ENCODE measurements at places on chromosomes 3 and 15. TPM values are rescaled to one million over a fixed set of nuclear protein-coding genes. Genes with fewer than 3 reads are reported as not detected.

The SOX14 gene
- total RNA-seq = not detected

The PDZRN3 gene
- 33.8 TPM for total RNA-seq

The COMMD2 gene
- 19.1 TPM for total RNA-seq

The IVD gene
- total RNA-seq = 38.9 TPM

The RAD18 gene
- 9.6 TPM for total RNA-seq

The KAT2B gene
- total RNA-seq = 7.3 TPM

The GCSAM gene
- not detected for total RNA-seq

The ONECUT1 gene
- not detected for total RNA-seq

The LRCH3 gene
- total RNA-seq = 136 TPM

The ARHGEF26 gene
- 5.5 TPM for total RNA-seq

The LXN gene
- total RNA-seq = 28.3 TPM

The CHL1 gene
- 0.20 TPM for total RNA-seq

The FGD5 gene
- total RNA-seq = 5.3 TPM

The LRRC49 gene
- total RNA-seq = 5.5 TPM

The KY gene
- 0.73 TPM for total RNA-seq

The PLIN1 gene
- not detected for total RNA-seq

The RTP3 gene
- not detected for total RNA-seq

The DNAH12 gene
- under 0.01 TPM for total RNA-seq

The PRSS50 gene
- not detected for total RNA-seq

The ADAMTS7 gene
- total RNA-seq = 12.1 TPM

The PLAAT1 gene
- total RNA-seq = 0.37 TPM

The DLL4 gene
- total RNA-seq = not detected

The UCN2 gene
- total RNA-seq = 0.20 TPM

The P3H2 gene
- 1.2 TPM for total RNA-seq

The PLOD2 gene
- 75.0 TPM for total RNA-seq

The PCBP4 gene
- total RNA-seq = 20.9 TPM

The TMC3 gene
- not detected for total RNA-seq

The CHRFAM7A gene
- not detected for total RNA-seq

The VGLL3 gene
- 52.6 TPM for total RNA-seq

The PLA1A gene
- not detected for total RNA-seq

The EIF4A2 gene
- total RNA-seq = 390 TPM

The CFAP91 gene
- 0.73 TPM for total RNA-seq

The GRAMD1C gene
- total RNA-seq = 1.8 TPM

The PIGBOS1 gene
- 5.1 TPM for total RNA-seq

The SEMA5B gene
- not detected for total RNA-seq

The MAP1A gene
- 45.4 TPM for total RNA-seq

The CATSPER2 gene
- total RNA-seq = 0.39 TPM

The NOX5 gene
- total RNA-seq = 0.37 TPM

The FETUB gene
- not detected for total RNA-seq

The XCR1 gene
- not detected for total RNA-seq

The GRM7 gene
- not detected for total RNA-seq

The HCLS1 gene
- total RNA-seq = 1.8 TPM

The GOLGA8K gene
- not detected for total RNA-seq

The GP5 gene
- under 0.01 TPM for total RNA-seq

The IMPG2 gene
- total RNA-seq = 0.20 TPM

The OCA2 gene
- under 0.01 TPM for total RNA-seq

The ASB14 gene
- total RNA-seq = not detected

The LMAN1L gene
- not detected for total RNA-seq

The ACKR4 gene
- total RNA-seq = 8.1 TPM
